ENCODE measurements at places on chromosomes 2 and 18. TPM values are rescaled to one million over a fixed set of nuclear protein-coding genes. Genes with fewer than 3 reads are reported as not detected.
A peak's percentile ranks its signal among the peaks of the same experiment; 100 is the strongest.

GRCh38 chr18:33596178-33596854 lies 18.3 kb downstream of the ASXL3 start:
- no peak for DNase-seq

GRCh38 chr2:52862801-52863200 lies 904.8 kb upstream of the CHAC2 start:
- DNase-seq: no peak

DNA sequence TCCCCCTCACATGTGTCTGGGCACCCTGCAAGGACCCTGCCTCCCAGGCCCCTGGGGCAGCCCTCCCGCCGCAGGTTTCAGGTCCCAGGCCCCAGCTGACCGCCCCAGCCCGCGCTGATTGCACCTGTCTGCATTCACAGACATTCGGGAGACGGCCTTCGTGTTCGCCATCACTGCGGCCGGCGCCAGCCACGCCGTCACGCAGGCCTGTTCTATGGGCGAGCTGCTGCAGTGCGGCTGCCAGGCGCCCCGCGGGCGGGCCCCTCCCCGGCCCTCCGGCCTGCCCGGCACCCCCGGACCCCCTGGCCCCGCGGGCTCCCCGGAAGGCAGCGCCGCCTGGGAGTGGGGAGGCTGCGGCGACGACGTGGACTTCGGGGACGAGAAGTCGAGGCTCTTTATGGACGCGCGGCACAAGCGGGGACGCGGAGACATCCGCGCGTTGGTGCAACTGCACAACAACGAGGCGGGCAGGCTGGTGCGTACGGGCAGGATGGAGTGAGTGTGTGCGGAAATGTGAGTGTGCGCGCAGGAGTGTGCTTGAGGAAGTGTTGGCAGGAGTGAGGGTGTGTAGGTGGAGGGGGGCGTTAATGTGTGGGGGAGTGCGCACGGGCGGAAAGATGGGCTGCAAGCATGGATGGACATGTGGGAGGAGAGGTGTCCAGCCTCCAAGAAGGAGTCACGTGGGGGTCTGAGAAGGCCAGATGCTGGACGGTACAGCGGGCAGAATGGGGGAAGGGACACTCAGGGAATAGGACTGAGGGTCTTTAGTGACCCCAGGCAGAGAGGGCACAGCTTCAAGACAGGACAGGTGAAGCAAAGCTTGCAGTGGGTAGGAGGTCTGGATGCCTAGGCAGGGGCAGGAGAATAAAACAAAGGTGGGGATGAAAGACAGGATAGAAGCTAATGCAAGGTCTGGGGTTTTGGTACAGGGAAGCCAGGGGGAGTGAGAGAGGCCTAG lies 9.0 kb upstream of the WNT10A start:
- no peak for DNase-seq

GRCh38 chr18:13370995-13371625 lies 152.6 kb downstream of the LDLRAD4 start:
- DNase-seq: peak; percentile 72

- DNase-seq: no peak
These were observed 38.1 kb downstream of the ALPK2 start for GRCh38 chr18:58590839-58591238.

- DNase-seq: no peak
These were observed 112.1 kb upstream of the SIX2 start for GRCh38 chr2:45121236-45121927.

- no peak for DNase-seq
These were observed 197.5 kb upstream of the NRP2 start for GRCh38 chr2:205484764-205485163.

DNA sequence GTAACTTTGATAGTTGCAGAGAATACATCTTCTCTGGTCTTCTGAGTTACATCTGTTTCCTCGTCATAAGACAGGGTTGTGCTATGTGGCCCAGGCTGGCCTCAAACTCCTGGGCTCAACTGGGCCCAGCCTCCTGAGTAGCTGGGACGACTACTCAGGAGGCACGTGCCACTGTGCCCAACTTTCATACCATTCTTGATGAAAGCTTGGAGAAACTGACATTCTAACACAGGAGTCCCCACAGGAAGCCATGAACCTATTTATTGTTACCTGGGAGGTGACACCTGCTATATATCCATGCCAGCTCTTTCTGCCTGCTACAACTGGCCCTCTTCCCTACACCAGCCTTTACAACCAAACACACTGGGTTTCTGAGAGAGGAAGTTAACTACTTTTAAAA lies 19.1 kb downstream of the EIF2AK3 start:
- no peak for DNase-seq

DNA sequence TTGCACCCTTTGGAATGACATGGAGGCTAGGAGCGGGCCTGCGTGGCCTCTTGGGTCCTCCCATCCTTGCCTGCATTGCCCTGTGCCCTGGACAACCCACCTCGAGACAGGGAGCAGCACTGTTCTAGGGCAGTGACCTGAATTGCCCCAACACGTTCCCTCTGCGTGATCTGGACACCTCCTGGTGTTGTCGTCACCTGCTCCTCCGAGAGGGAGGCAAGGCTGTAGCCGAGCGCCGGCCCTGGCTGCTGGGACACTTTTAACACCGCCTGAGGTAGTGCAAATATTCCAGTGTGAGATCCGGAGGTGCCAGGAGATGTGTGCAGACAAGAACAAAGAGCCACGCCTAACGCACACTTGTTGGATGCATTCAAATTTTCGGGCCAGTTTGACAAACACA lies 131.5 kb downstream of the SMAD7 start:
- DNase-seq: peak; percentile 57

DNA sequence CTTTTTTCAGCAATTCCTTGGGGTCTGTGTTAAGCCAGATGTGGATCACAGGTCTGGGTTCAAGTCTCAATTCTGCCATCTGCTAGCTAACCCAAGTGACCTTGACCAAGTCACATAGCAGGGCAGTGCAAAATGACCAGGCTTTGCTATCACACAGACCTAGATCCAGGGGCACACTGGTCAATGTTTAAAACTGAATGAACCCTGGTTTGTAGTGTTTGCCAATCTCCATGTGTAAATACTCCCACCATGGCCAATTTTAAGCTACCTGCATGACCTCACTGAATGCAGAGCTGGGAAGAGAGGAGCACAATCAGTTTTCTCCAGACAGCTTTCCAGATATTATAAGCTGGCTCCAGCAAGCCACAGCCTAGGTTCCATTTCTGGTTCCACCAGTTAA lies 142.9 kb downstream of the CHST9 start:
- DNase-seq: no peak

- DNase-seq: no peak
These were observed 663.6 kb upstream of the NRXN1 start for GRCh38 chr2:51695531-51695930.

DNA sequence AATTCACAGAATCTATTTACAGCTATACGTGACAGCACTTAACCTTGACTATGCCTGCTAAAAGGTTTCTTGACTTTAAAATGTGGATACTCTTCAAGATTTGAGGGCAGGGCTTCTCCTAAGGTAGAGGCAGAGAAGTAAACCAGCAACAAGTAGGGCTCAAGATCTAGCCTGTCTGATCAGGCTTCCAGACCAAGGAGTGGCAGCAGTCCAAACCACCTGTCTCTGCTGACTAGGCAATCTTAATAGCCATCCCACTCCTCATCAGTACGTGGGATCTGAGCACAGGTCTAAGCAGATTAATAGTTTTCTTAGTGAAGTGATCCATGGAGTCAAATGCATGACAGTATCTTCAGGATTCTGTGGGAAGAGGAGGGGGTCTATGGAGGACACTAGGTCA lies 100.4 kb downstream of the GPD2 start:
- no peak for DNase-seq

DNA sequence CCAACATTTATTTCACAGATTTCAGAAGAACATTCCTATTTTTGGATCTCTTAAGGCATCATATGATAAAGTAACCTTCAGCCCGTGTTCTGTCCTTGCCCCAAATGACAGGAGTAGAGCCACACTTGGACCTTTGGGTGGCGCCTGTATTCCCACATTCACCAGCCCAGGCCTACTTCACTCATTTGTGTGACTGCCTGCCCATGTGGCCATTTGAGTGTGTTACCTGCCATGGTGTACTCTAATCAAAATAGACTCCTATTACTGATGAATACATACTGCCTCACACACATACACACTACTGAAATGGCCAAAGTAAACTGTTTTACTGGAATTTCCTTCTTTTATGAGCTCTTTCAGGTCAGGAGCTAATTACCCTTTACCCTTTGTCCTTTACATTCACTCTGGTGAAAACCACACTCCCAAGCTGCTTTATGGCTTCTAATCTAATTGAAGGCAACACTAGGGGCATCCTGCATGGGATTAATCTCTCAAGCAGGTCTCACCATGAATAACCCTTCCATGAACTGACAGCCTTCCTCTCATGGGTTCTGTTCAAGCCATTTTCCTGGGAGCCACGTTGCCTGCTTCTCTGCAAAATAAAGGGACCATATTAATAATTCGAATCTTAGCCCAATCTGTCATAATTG lies 271.0 kb upstream of the GALNT5 start:
- DNase-seq: no peak

- DNase-seq: no peak
These were observed 81.8 kb downstream of the PTPN4 start for GRCh38 chr2:119841550-119841949.

GRCh38 chr2:217950401-217950871 lies 52.4 kb downstream of the TNS1 start:
- peak; percentile 73 for DNase-seq

DNA sequence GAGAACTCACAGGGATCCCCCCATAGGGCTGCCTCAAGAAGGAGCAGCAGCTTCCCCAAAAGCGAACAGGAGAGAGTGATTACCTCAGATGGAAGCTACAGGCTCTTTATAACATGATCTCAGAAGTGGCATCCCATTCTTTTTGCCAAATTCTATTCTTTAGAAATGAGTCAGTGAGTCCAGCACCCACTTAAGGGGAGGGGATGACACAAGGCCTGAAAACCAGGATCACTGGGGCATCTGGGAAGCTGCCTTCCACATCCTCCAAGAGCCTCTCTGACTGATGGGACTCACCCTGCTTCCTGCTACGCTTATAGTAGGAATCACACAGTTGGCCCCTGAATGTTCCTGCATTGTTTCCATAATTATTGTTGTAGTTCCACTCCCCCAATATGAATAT lies 96.5 kb downstream of the MAPK4 start:
- DNase-seq: no peak

DNA sequence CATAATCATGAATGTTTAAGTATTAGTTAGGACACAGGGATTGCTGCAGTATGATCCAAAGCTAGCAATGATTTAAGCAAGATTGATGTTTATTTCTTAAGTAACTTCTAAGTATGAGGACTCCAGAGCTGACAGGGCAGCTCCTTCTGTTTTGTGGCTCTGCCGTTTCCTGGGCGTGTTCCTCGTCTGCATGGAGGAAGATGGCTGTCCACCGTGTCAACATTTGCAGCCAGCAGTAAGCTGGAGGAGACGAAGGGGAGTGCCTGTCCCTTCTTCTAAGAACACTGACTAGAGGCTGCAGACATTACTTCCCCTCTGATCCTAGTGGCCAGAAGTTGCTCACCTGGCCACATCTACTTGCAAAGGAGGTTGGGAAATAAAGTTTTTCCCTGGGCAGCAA lies 144.1 kb downstream of the MYO1B start:
- no peak for DNase-seq

GRCh38 chr2:16680304-16680703 lies 14.7 kb upstream of the CYRIA start:
- DNase-seq: no peak

- no peak for DNase-seq
These were observed 118.4 kb downstream of the INO80D start for GRCh38 chr2:205967391-205968075.

DNA sequence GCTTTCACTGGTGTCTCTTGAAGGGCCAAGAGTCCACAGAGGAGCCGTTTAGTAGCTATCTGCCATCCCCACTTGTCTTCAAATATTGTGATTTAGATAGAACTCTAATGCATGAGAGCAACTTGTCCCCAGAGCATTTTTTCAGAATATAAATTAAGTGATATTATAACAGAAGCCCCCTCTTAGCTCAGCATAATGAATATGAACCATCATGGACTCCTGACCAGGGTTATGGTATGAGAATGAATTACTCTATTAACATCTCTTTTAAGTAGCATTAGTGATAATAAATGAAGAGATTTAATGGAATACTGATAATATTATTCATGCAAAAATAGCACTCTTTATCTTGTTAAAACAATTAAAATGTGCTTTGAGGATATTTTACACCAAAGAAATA lies 709.6 kb downstream of the GALR1 start:
- DNase-seq: no peak

DNA sequence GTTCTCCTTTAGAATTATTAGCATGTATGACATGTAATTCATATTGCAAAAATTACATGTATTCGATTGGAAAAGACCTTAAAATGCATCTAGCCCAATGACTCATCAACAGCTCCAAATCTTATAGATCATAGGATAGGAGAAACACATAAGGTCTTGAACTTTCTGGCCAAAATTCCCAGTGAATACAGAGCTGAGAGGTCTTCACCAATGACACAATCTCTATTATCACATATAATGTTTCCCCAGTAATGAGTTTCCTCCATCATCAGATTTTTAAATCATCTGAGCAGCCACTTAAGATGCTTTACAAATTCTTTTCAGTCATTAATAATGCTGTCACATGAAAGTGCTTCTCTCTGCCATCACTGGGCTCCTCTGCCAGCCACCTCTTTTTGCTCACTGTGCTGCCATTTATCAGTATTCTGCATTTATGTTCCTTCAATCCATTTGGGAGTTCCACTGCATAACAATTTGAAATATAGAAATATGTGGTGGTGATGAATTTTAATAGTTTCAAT lies 804.9 kb downstream of the SUCLG1 start:
- DNase-seq: no peak

IMP4 gene
- 60.7 TPM for total RNA-seq

TRABD2A gene
- 0.54 TPM for total RNA-seq

DSG4 gene
- total RNA-seq: not detected

MATN3 gene
- 0.11 TPM for total RNA-seq

GDF7 gene
- 0.94 TPM for total RNA-seq

CPS1 gene
- total RNA-seq: 2.9 TPM

RNPEPL1 gene
- total RNA-seq: 73.8 TPM

ASB18 gene
- 44.4 TPM for total RNA-seq

ALPI gene
- total RNA-seq: not detected

CFC1 gene
- total RNA-seq: not detected

DYSF gene
- 82.8 TPM for total RNA-seq

HAAO gene
- total RNA-seq: 2.5 TPM

LAMA1 gene
- 0.40 TPM for total RNA-seq

All from cardiac septum (tissue), 1 donor.